MV-4-11 (cell line): ENCODE measurements at places on chromosomes 5 and 9.
A peak's percentile ranks its signal among the peaks of the same experiment; 100 is the strongest.

DNA sequence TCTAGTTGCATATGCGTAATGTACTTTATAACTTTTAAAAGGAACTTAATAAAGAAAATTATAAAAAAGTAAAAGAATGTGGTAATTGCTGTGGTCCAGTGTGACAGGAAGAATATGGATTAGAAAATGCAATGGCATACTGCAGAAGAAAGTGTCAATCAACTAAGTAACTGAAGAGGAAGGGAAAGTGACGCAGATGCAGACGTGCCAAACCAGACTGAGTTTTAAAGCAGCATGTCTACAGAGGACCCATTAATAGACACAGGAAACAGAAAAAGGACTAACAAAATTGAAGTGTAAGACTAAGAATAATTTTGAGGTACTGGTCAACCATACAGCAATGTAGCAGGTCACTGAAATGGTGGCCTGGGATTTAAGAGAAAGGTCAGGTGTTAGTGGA, 73.3 kb downstream of the DPYSL3 start:
- DNase-seq: peak; percentile 91

DNA sequence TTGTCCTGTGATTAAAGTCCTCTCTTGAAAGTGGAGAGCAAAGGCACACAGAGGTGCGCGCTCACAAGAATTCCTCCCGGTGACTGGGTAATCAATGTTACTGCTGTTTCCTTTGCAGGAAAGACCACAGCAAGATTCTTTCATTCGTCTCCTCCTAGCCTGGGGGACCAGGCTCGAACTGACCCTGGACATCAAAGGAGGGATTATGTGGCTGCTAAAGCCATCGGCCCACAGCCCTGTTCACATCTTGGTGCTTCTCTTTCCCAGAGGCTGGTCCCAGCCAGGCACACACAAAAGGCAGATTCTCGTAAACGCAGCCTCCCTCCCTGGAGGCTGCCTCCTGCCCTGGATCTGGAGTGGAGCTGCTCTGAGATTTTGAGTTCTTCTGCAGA, 230.9 kb downstream of the FANCC start:
- no peak for DNase-seq

DNA sequence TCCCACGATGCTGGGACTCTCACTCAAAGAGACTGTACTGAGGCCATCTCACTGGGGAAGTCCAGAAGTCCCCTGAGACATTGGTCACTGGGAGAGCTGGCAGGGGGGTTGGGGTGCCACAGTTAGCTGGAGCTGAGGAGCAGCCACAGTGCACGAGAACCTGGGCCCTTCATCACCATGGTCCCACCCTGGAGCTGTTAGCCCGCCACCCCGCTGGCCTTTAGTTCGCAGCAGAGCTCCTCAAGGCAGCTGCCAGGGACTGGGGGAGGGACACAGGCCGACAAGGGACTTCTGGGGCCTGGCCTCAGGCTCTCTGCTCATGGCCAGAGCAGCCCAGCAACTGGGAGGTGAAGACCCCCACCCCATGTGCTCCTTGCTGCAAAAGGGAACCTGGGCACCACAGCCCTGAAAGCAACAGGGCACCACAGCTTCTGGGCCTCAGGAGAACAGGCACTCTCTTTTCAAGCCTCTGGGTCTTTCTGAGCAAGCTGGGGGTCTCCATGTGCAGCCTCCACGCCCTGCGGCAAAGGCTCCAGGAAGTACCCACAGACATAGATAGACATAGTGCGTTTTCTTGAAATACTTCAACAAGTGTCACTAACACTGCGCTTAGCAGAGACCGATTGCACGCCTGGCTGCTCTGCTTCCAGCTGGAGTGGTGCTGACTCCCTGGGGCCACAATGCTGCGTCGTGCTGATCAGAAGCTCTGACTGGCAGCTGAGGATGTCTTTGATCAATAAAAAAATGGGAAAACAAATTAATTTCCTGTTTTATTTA, 46.0 kb downstream of the VAV2 start:
- no peak for DNase-seq

DNA sequence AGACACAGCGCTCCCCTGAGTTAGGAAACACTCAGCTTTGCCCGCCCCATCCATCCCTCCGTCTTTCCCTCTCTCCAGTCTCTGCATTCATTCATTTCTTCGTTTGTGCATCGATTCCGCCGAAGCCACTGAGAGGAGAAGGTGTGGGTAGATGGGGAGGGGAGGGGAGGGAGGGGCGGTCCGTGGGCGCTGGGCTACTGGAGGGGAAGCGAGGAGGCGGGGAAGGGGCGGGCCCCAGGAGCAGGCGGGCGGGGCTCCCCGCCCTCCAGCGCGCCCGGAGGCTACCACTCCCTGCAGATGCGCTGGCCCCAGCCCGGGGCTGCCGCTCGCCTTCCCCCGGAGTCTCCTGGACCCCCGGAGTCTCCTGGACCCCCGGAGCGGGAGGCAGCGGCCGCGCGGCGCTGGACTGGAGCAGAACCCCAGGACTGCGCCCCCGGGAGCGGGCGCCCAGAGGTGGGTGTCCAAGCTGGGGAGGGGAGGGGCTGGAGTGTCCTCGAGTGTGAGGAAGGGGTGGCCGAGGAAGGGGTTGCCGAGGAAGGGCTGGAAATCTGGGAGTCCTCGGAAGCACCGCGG, 159.5 kb downstream of the C9orf152 start:
- DNase-seq: peak; percentile 67

GRCh38 chr9:93291536-93292287, 107.8 kb downstream of the WNK2 start:
- no peak for DNase-seq

DNA sequence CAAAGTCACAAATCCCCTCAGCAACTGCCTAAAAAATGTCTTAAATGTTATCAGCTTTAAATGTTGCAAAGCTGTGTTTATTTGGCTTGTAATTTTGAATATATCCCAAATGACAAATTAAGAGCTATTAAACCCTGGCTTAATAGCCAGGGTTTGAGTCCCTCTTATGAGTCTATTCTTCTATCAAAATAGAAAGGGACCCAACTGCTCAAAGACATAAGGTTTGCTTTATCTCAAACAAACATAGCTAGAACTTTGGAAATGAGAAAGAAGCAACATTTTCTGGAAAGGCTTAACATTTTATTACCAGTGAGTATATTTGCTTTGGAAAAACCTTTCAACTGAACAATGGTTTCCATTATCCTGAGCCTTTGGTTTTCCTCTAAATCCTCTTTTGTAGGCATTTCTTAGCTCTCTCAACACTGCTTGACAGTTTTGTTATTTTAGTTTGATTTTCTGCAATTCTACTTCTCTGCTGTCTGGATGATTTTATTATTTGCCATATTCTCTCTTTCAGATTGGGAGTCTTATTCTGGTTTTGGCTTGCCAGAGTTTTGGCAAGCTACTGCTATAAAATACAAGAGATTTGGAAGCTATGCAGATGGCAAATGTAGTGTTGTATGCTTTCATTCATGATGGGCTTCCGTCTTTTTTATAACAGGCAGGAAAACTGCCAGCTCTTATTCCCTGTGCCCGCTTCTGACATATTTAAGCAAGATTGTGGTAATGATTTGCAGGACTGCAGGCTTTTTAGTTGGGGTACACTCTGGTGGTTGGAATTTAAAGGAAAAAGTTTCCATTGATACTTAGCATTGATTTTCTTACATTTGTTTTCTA, 734.9 kb downstream of the DTWD2 start:
- no peak for DNase-seq

GRCh38 chr5:137316346-137316736, 182.8 kb downstream of the SPOCK1 start:
- no peak for DNase-seq

GRCh38 chr5:157672976-157673375, 1.6 kb downstream of the C5orf52 start:
- no peak for DNase-seq

DNA sequence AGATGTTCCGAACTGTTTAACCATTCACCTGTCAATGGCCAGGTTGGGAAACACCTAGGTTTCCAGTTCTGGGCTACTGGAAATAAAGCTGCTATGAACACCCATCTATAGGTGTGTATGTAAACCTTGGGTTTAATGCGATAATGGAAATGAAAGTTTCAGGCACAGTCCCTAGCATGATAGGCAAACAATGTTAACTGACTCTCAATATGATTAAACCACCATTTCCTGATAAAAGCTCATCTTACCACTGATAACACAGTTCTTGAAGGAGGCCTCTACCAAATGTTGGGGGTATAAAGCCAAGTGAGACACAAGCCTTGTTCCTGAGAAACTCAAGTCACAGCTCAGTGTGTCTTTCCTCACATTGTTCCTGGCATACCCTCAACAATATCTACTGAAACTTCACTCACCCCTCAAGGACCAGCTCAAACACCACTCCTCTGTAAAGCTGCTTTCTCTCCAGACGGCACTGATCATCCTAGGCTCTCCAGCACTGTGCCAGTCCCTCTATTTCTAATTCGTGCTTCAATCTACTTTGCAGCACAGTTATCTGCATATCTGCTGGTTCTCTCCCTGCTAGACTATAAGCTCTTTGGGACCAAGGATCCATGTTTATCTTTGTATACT, 15.8 kb downstream of the RAB14 start:
- DNase-seq: no peak

DNA sequence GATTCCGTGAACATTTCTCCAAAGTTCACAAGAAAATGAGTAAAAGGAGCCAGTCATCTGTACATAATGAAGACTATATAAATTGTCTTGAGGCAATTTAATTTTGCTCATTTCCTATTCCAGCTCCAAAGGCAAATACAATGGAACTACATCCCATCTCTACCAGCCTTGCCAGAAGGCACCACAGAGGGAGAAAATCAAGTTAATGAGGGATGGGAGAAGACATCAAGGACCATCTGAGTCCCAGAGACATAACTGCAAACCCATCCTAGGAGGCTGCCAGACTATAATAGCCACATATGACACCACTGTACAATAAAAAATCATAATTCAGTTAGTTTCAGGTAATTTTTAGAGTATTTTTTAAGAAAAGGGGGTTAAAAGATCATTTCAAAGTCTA, 136.3 kb upstream of the RGMB start:
- no peak for DNase-seq

DNA sequence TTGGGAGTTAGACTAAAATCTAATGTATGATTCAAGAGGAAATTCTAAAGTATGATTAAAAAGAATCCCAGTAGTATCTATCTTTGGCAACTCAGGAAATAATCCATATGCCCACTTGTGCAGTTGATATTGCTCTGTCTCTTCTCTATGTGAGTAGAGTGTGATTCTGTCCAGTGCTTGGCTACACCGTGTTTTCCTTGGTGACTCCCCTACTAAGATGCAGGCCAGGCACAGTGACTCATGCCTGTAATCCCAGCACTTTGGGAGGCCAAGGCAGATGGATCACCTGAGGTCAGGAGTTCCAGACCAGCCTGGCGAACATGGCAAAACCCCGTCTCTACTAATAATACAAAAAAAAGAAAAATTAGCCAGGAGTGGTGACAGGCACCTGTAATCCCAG, 495.4 kb downstream of the MAT2B start:
- DNase-seq: no peak

DNA sequence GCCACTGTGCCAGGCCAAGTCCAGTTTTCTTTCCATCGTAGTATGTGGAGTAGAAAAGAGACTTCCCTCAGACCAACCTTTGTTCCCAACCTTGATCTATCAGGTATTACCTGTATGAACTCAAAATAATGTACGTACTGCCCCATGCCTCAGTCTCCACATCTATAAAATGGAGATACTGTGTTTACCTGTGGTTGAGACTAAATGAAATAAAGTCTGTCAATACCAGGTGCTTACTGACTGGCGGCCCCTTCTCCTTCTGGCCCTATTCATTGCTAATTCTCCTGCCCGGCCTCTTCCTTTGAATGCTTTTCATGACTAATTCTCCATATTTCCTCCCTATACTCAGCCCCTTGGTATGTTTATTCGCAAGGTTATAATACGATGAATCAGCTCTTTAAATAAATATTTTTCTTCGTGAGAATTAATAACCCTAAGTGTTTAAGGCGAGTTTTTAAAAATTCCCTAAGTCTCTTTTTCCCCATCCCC, 89.6 kb upstream of the BASP1 start:
- DNase-seq: no peak

GRCh38 chr5:19777363-19777762, 210.6 kb downstream of the CDH18 start:
- DNase-seq: no peak

DNA sequence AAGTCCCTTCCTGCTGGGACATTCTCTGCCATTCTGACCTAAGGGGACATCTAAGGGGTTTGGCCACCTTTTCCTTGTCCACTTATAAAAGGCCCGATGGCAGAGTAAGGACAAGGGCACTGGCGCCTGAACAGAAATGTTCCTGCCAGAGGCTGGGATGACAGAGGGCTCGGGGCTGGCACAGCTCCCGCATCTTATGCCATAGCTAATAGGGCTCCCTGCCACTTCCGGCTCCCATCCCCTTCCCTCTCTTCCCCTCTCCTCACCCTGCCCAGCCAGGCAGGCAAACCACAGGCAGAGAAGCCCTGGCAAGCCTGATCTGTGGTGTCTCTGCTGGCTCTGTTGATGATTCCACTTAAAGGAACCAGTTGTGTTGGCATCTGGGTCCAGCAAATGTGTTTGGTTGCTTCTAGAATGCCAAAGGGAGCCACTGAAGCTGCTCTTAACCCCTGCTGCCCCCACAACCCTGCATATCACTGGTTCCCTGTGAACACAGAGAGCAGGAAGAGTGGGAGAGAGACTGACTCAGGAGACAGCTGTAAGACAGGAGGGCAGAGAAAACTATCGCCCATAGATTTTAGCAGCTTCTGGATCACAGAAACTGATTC, 18.4 kb upstream of the ADRA1B start:
- DNase-seq: no peak

DNA sequence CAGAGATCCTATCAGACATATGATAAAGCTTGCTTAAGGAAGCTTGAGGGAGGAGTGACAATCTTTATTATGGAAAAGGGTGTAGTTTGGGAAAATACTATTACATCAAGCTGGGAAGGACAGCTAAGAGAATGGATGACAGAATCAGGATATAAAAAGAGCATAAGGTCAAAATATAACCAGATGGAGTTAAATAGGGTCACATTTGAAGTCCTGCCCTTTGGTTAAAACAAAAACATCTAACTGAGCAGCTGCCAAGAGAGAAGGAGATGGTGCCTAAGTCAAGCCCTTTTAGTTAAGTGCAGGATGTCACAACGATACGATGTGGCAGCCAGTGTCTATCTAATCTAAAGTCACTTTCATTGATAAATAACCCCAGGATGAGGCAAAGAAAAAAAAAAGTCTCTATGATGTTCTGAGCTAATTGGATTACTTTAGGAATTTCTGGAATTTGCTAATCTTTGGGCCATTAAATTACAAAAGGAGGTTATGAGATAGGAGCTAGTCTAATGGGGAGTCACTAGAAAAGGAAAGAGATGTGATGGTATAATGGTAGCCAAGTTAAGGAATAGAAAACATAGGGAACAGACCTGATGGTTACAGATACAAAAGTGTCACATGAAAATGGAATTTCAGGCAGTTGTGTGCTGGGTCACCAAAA, 365.2 kb downstream of the PDE4D start:
- no peak for DNase-seq

GRCh38 chr5:95822542-95823181, at the start of gene GLRX:
Gene GLRX (minus strand): TSS chr5:95822726. CDS start chr5:95822662, 64 bp downstream.
- DNase-seq: peak; percentile 62

DNA sequence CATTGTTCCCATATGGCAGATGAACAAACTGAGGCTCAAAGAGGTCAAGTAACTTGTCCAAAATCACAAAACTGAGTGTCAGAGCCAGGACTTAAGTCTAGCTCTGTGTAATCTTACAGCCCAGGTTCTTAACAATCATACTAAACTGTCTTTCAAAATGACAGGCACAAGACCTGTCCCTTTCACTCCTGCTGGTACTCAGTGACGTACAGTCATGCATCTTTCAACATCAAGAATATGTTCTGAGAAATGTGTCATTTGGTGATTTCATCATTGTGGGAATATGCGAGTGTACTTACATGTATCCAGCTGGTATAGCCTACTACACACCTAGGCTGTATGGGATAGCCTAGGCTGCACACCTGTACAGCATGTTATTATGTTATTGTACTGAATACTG, 646.8 kb upstream of the WWC1 start:
- DNase-seq: no peak
